ENCODE measurements at places on chromosomes 7 and 10.

GRCh38 chr10:33939410-33939809 is 604.9 kb upstream of the NRP1 start:
- DNase-seq, result no peak

- DNase-seq, result no peak
These were observed 188.6 kb upstream of the LRRTM3 start for GRCh38 chr10:66737241-66737640.

- DNase-seq, result no peak
These were observed 57.9 kb upstream of the EXOC6 start for GRCh38 chr10:92790440-92790839.

GRCh38 chr7:105249216-105249615 is 139.5 kb downstream of the SRPK2 start:
- DNase-seq, result no peak

GRCh38 chr7:29839921-29840320 is 33.6 kb downstream of the WIPF3 start:
- DNase-seq, result no peak
